ENCODE measurements at places on chromosomes 16 and 17. TPM values are rescaled to one million over a fixed set of nuclear protein-coding genes. Genes with fewer than 3 reads are reported as not detected.
A peak's percentile ranks its signal among the peaks of the same experiment; 100 is the strongest.

Gene AOC3
- total RNA-seq: 0.49 TPM

Gene CIAO2B
- 119 TPM for total RNA-seq

Gene MRPS34
- total RNA-seq: 109 TPM

Gene MMP28
- total RNA-seq: not detected

Gene G6PC1
- not detected for total RNA-seq

Gene LRRC36
- not detected for total RNA-seq

Gene TGFB1I1
- 9.3 TPM for total RNA-seq

Gene SP6
- total RNA-seq: 20.6 TPM

Gene KRT33B
- not detected for total RNA-seq

Gene CSH1
- not detected for total RNA-seq

DNA sequence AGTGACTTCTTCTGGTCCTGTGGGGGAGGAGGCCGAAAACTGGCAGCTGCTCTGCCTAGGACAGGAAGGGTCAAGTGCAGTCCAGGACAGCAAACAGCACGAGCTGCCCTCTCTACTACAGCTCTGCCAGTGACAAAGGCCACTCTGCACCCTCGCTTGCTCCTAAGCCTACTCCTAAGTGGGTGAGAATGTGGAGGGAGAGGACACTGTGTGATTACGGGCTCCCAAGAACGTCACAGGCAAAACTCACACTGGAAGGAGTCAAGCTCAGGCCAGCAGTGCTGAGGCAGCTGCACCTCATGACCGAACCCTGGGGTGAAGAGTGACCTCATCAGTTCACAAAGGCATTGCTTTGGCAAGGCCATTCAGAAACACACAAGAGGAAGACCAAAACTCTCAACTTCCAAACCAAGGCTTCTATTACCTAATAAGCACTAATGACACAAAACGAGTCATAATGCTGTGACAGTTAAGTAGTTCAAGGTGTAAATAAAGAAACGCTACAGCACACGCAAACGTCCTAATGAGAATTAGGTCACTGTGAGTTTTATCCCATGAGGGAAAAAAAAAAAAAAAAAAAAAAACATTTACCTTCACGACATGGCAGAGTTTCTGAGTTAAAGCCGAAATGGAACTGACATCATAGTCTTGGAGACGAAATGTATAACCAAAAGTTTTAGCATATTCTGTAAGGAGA, 35.1 kb downstream of the MARF1 start:
- no peak overlapping the region for H3K27ac ChIP-seq
- no peak for DNase-seq
- H3K36me3 ChIP-seq: peaks cover 1% of the 10 kb centered on the region
- H3K4me3 ChIP-seq: no peak overlapping the region
- no peaks in the 10 kb centered on the region for H3K27me3 ChIP-seq
- H3K4me1 ChIP-seq: peaks cover 3% of the 10 kb centered on the region

DNA sequence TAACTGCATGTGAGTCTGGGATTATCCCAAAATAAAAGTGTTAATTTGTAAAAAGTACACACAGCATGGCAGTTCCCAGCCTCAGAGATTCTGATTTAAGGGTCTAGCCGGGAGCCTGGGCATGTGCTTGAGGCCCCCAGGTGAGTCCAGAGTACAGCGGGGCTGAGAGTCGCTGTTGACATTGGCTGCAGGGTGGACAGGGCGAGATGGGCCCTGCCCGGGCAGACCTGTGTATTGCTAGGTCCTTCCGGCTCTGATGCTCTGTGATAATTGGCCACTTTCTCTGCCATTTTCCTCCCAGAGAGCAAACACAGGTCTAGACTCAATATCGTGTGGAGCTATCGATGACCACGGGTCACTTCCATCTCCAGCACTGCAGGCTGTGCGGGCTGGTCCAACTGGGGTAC, 73.6 kb downstream of the ABCC6 start:
- H3K4me1 ChIP-seq: no peaks in the 10 kb centered on the region
- no peak overlapping the region for H3K27ac ChIP-seq
- H3K36me3 ChIP-seq: peaks cover 2% of the 10 kb centered on the region
- DNase-seq: no peak
- no peaks in the 10 kb centered on the region for H3K27me3 ChIP-seq

DNA sequence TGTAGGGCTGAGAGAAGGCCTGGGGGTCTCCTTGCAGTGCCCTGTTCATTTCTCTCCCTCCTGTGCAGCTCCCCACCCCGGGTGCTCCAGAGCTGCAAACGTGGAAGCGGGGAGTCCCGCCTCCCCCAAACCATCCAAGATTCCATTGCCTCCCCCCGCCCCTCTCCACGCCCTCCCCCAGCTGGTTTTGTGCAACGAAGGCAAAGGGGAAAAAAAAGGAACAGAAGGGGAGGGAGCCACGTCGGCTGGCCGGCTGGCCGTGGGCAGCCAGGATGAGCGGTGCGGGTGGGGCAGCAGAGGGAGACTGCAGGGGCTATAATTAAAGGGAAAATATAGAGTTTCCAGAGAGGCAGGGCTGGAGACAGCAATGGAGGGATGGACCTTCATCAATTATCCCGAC, 1.7 kb upstream of the COL1A1 start:
- no peak overlapping the region for H3K27ac ChIP-seq
- H3K4me1 ChIP-seq: peaks cover 36% of the 10 kb centered on the region
- H3K36me3 ChIP-seq: no peaks in the 10 kb centered on the region
- H3K27me3 ChIP-seq: 0 out of 2 replicates have a peak, but pooled peaks cover 1% of the 10 kb centered on the region

GRCh38 chr17:50311112-50311460, 34.8 kb upstream of the XYLT2 start:
- no peaks in the 10 kb centered on the region for H3K27me3 ChIP-seq
- no peak for DNase-seq
- no peak overlapping the region for H3K27ac ChIP-seq
- H3K4me1 ChIP-seq: 0 out of 2 replicates have a peak, but pooled peaks cover 4% of the 10 kb centered on the region
- H3K36me3 ChIP-seq: no peaks in the 10 kb centered on the region
- no peak overlapping the region for H3K4me3 ChIP-seq

DNA sequence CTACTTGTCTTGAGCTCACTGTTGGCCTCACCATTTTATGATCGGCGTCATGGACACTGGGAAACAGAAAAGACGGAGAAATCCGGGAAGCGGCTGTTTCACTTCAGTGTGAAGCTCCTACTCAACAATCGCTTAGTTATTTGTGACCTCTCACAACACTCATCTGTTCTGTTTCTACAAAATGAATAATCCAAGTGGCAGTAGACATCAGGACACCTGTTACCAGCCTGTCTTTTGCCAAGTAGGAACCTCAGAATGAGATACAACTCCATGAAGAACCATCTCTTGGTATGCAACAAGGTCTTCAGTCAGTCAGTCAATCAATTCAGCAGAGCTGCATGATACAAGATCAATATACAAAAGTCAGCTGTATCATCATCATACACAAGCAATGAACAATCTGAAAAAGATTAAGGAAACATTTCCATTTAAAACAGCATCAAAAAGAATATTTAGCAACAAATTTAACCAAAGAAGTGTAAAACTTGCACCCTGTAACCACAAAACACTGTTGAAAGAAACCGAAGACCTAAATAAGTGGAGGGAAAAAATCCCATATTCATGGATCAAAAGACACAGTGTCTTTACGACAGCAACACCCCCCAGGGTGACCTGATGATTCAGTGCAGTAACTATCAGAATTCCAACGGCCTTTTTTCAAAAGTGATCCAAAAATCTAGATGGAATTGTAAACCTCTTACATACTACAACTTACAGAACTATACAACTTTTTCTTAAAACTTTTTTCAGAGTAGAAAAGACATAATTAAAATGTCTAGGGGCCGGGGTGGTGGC, 63.4 kb downstream of the ANKRD11 start:
- no peaks in the 10 kb centered on the region for H3K36me3 ChIP-seq
- no peaks in the 10 kb centered on the region for H3K27me3 ChIP-seq
- no peak for DNase-seq
- no peak overlapping the region for H3K27ac ChIP-seq
- H3K4me3 ChIP-seq: no peak overlapping the region

GRCh38 chr17:67481808-67482207, 104.7 kb downstream of the PITPNC1 start:
- no peak for DNase-seq
- no peak overlapping the region for H3K27ac ChIP-seq
- no peaks in the 10 kb centered on the region for H3K27me3 ChIP-seq
- H3K4me3 ChIP-seq: no peak overlapping the region
- H3K4me1 ChIP-seq: no peaks in the 10 kb centered on the region
- H3K36me3 ChIP-seq: no peaks in the 10 kb centered on the region

- no peaks in the 10 kb centered on the region for H3K4me1 ChIP-seq
- no peaks in the 10 kb centered on the region for H3K36me3 ChIP-seq
- H3K4me3 ChIP-seq: no peak overlapping the region
- H3K27ac ChIP-seq: no peak overlapping the region
- no peaks in the 10 kb centered on the region for H3K27me3 ChIP-seq
Observed at GRCh38 chr17:81426393-81427172, 31.3 kb downstream of the BAHCC1 start.

GRCh38 chr16:31513126-31513525, 4.9 kb upstream of the RUSF1 start:
- no peak for DNase-seq
- H3K36me3 ChIP-seq: no peaks in the 10 kb centered on the region
- H3K4me3 ChIP-seq: no peak overlapping the region
- no peak overlapping the region for H3K27ac ChIP-seq

DNA sequence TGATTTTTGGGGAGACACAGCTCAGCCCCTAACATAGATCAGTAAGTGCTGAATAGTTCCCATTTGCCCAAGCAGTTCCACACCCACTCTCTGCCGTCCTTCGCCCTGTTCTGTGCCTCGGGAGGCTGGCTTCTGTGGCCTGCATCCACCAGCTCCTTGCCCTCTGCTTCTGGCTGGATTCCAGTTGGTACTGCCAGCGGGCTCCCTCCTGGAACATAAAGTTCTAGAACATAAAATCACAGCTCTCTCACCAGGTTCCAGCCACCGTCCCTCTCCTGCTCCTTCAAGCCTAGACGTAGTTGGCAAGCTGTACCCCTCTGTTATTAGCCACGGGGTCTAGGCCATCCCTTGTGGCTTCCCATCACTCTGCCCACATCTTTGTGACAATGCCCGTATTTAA, 3.9 kb upstream of the MRPS23 start:
- no peak overlapping the region for H3K4me3 ChIP-seq
- no peak overlapping the region for H3K27ac ChIP-seq
- no peaks in the 10 kb centered on the region for H3K27me3 ChIP-seq
- peaks cover 36% of the 10 kb centered on the region for H3K4me1 ChIP-seq
- no peaks in the 10 kb centered on the region for H3K36me3 ChIP-seq

GRCh38 chr17:79698146-79698846, 32.4 kb upstream of the ENPP7 start:
- no peak overlapping the region for H3K4me3 ChIP-seq
- H3K4me1 ChIP-seq: no peaks in the 10 kb centered on the region
- H3K27ac ChIP-seq: no peak overlapping the region
- no peak for DNase-seq
- H3K27me3 ChIP-seq: no peaks in the 10 kb centered on the region
- H3K36me3 ChIP-seq: no peaks in the 10 kb centered on the region

- peaks cover 20% of the 10 kb centered on the region for H3K4me1 ChIP-seq
- H3K4me3 ChIP-seq: no peak overlapping the region
- H3K27ac ChIP-seq: no peak overlapping the region
Observed at GRCh38 chr16:67277294-67277998, 1.9 kb upstream of the PLEKHG4 start.

- no peak overlapping the region for H3K27ac ChIP-seq
- peaks cover 16% of the 10 kb centered on the region for H3K4me1 ChIP-seq
- no peaks in the 10 kb centered on the region for H3K36me3 ChIP-seq
- no peak overlapping the region for H3K4me3 ChIP-seq
Observed at GRCh38 chr17:49578952-49579500, 3.4 kb downstream of the NXPH3 start.

- H3K27ac ChIP-seq: no peak overlapping the region
- DNase-seq: no peak
- no peaks in the 10 kb centered on the region for H3K4me1 ChIP-seq
- H3K27me3 ChIP-seq: no peaks in the 10 kb centered on the region
- H3K4me3 ChIP-seq: no peak overlapping the region
Observed at GRCh38 chr17:50608700-50609379, 25.8 kb upstream of the ABCC3 start.

- no peaks in the 10 kb centered on the region for H3K27me3 ChIP-seq
- no peak overlapping the region for H3K4me3 ChIP-seq
- DNase-seq: no peak
- no peaks in the 10 kb centered on the region for H3K36me3 ChIP-seq
Observed at GRCh38 chr16:19363740-19364139, 53.9 kb upstream of the TMC5 start.

GRCh38 chr17:15456972-15457722, 10.3 kb downstream of the CDRT4 start:
- peaks cover 14% of the 10 kb centered on the region for H3K4me1 ChIP-seq
- H3K4me3 ChIP-seq: no peak overlapping the region
- H3K36me3 ChIP-seq: no peaks in the 10 kb centered on the region
- peak overlapping the region; percentile 69 for H3K27ac ChIP-seq

GRCh38 chr16:61842666-61843065, 193.6 kb downstream of the CDH8 start:
- DNase-seq: no peak
- H3K4me1 ChIP-seq: 0 out of 2 replicates have a peak, but pooled peaks cover 7% of the 10 kb centered on the region
- no peaks in the 10 kb centered on the region for H3K27me3 ChIP-seq

DNA sequence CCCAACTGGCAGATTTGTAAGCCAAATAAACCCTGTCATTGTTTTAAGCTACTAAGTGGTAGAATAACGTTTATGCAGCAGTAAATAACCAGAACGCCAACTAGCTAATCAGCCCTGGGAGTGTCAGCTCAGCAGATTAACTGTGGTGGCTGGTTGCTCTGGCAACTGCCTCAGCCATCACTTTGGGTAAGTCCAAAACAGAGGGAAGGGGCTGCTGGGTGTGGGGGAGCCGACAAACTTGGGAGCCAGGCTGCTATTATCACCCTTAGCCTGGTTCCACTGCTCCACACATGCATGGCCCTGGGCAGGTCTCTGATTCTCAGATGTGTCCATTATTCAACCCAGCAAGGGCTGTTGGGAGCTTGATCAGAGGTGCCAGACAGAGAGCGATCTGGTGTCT, 22.2 kb upstream of the RHOT1 start:
- no peak overlapping the region for H3K27ac ChIP-seq
- H3K36me3 ChIP-seq: no peaks in the 10 kb centered on the region
- no peak for DNase-seq
- H3K27me3 ChIP-seq: no peaks in the 10 kb centered on the region

DNA sequence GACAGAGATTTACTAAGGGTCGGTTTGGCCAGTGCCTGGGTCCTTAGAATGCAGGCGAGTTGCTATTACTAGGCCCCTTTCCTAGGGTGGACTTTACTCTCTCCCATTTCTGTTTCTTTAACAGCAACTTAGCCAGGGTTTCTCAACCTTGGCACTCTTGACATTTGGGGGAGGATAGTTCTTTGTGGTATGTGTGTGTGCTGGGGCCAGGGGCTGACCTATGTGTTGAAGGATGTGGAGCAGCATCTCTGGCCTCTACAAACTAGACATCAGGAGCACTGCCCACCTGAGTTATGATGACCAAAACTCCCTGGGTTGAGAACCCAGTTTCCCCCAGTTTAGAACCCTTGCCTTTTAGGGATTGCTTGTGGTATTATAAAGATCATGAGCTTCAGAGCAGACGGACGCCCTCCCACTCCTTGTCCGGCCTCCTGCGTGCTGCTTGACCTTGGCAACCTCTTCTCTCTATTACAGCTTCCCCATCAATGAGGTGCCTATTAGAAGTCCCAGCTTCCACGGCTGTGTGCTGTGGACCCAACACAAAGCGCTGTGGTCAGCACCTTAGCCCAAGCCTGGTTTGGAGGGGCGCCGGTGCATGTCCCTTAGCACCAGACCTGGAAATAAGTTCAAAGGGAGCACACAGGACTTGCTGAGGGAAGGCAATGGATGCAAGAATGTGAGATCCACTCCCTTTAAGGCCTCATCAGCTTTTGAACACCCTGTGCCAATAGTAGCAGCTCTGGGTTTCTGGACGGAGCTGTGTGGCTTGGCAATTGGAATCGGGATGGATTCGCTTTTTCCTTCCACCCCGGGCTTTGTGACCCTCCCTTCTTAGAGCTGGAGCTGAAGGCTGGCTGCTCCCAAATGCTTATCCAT, 239.2 kb upstream of the MAF start:
- no peaks in the 10 kb centered on the region for H3K36me3 ChIP-seq

Measured in Caco-2 (cell line).